ENCODE measurements at places on chromosomes 3 and 15.
A peak's percentile ranks its signal among the peaks of the same experiment; 100 is the strongest.

DNA sequence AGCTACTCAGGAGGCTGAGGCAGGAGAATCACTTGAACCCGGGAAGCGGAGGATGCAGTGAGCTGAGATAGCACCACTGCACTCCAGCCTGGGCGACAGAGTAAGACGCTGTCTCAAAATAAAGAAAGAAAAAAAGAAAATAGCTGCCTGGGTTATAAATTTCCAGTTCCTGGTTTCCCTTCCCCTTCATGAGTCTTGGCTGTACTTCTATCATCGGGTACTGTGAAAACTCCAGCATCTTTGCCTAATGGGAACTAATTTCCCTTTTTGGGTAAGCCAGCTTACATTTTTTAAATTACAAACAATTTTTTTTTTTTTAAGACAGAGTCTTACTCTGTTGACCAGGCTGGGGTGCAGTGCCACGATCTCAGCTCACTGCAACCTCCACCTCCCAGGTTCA is 15.0 kb downstream of the DENND4A start:
- DNase-seq, result no peak

DNA sequence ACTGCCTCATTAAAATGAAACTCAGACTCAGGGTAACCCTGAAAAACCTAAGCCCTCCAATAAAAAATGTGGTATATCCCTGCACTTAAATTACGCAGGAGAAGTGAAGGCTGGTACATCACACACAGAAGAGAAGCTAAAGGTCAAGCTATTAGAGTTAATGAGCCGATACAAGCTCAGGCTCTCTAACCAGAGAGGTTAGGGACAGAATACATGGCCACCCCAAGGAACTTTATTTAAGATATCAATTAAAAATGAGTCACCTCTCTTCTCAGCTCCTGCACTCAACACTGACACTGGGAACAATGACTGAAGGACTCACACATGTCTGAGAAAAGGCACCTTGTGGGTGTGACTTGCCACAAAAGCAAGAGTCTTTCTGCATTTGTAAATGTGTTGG is 800.6 kb upstream of the CFAP20DC start:
- DNase-seq, result no peak

GRCh38 chr3:78494851-78495250 is 1272.9 kb downstream of the ROBO1 start:
- peak; percentile 29 for DNase-seq

DNA sequence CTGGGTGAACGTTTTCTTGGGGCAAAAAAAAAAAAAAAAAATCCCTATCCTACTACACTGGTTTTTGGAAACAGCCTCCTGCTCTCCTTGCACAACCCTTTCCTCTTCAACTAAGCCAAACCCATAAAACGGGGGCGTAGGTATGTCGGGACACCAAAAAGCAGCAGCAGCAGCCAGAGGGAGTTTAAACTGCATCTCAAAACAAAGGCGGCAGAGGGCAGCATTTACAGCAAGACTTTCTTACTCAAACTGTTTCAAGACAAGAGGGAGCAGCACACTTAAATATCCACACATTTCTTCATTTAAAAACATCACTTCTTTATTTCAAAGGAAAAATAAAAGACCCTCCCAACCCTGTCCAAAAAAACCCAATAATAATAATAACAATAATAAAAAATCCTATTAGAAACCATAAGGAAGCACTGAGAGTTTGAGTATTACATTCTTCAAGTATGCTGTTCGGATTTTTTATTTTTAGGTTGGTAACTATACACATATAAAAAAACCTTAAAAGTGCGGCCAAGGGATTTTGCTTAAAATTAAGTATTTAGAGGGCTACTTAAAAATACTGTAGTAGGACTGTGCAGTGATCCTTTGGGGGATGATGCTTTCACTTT is 43.9 kb upstream of the PLXND1 start:
- DNase-seq, result peak; percentile 32

- peak; percentile 4 for DNase-seq
Measured at GRCh38 chr15:29815000-29815710, 7.1 kb downstream of the TJP1 start.

GRCh38 chr3:37574177-37574943 is 287.3 kb upstream of the CTDSPL start:
- DNase-seq, result no peak

DNA sequence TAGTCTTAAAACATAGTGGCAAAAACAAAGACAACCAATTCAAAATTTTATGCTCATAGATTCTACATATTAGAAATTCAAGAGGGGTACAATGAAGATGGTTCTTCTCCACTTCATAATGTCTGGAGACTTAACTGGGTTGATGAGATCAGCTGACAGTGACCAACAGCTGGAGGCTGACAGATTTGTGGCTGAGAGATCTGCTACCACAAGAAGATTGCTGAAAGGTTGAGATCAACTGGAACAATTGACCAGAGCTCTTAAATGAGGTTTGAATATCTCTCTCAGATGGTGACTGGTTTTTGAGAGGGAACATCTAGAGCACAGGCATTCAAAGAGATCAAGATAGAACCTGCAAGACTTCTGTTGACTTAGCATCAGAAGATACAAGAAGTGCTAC is 254.1 kb upstream of the ARPP21 start:
- DNase-seq, result no peak

DNA sequence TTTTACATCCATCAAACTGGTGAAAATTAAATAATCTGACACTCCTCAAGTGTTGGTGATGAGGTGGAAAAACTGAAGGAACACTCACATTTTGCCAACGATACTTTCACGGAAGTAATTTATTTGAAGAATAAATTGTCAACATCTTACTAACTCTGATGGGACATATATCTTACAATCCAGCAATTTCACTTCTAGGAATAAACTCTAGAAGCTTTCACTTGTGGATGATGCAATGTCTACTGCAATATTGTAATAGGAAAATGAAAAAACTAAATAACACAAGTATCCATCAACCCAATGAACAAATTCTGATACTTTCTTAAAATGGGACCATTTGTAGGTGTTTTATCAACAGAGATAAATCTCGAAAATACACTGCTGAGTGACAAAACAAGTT is 16.2 kb upstream of the LIPC start:
- DNase-seq, result no peak

DNA sequence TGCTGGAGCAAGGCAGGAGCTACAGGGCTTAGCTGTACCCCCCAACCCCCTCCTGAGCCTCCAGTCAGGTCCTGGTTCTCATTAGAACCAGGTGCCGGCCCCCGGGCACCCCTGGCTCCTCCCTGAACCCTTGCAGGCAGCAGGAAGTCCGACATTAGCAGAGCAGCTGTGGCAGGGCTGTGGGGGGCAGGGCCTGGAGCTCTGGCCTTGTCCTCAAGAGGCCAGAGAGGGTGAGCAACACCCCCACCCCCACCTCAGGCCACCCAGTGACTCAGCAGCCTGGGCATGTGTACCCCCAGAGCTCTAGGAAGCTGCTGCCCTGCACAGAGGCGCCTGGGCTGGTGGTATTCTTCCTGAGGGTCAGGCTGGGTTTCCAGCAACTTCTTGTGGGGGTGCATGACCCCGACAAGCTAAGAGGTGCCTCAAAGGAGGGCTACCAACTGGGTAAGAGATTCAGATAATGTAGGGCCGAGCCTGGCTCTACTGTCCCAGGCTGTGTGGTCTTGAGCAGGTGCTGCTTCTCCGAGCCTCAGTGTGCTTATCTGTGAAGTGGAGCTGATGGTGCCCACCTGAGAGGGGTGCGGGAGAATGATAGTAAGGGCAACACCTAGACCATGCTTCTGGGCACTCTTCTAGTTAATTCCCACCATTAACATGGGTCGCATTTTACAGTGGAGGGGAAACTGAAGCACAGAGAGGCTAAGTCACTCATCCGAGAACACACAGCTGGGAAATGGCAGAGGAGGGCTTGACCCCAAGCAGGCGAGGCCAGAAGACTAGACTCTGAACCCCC is 16.0 kb downstream of the H1-8 start:
- no peak for DNase-seq

DNA sequence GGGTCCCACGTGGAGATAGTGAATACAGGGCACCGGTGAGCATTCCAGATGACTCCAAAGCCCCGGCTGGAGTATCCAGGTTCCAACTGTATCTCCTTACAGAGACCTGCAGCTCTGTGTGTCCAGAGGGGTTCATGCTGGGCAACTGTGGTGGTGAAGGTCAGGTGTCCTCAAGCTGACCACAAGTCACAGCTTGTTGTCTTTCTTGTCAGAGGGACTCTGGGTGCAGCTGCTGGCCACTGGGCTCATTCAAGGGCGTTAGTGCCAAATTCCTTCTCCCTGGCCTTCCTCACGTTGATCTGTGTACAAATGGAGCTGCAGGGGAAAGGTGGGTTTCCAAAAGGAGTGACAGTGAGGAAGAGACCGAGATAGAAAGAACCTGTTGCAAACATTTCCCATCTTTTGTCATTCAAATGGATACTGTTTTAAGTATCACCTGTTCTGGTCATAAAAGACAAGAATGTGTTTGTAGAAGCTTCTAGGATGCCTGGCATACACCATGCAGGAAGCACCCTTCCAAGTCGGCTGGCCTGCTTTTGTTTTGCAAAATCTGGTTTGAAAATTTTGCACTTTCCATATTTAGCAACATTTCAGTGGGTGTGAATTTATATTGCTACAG is 52.5 kb downstream of the CEMIP start:
- DNase-seq, result no peak

GRCh38 chr3:15860014-15860934 is 62.5 kb upstream of the ANKRD28 start:
- DNase-seq, result peak; percentile 87

GRCh38 chr3:173732237-173732636 is 334.7 kb downstream of the NLGN1 start:
- no peak for DNase-seq

- no peak for DNase-seq
Measured at GRCh38 chr15:62524848-62525247, 359.8 kb upstream of the C2CD4B start.

GRCh38 chr15:70605606-70606410 is 157.6 kb downstream of the UACA start:
- DNase-seq, result no peak

DNA sequence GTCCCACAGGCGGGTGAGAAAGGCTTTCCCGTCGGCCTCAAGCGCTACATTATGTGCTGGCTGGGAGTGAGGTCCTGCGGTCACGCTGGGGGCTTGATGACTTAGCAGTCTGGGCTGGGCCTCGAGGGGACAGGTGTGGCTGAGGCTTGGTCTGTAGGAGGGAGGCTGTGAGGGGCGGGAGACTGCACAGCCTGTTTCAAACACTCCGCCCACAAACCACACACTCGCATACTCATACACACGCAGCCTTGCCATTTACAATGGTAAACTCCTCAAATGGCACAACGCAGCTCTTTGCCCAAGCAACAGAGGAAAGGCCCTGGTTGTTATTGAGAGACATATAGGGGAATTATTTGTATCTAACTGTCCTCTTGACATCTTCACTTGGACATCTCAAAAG is 32.4 kb upstream of the RASGRF1 start:
- DNase-seq, result no peak

GRCh38 chr3:53815651-53816050 is 30.6 kb downstream of the CHDH start:
- DNase-seq, result no peak

GRCh38 chr15:98160236-98160635 is 199.7 kb downstream of the ARRDC4 start:
- DNase-seq, result no peak

- DNase-seq, result no peak
Measured at GRCh38 chr3:193194371-193194770, 46.7 kb upstream of the PLAAT1 start.

- DNase-seq, result no peak
Measured at GRCh38 chr15:40984964-40985363, 31.7 kb downstream of the CHAC1 start.

GRCh38 chr3:171806200-171807128 is 3.8 kb downstream of the PLD1 start:
- no peak for DNase-seq

- no peak for DNase-seq
Measured at GRCh38 chr3:38588371-38588971, 61.0 kb downstream of the SCN5A start.

DNA sequence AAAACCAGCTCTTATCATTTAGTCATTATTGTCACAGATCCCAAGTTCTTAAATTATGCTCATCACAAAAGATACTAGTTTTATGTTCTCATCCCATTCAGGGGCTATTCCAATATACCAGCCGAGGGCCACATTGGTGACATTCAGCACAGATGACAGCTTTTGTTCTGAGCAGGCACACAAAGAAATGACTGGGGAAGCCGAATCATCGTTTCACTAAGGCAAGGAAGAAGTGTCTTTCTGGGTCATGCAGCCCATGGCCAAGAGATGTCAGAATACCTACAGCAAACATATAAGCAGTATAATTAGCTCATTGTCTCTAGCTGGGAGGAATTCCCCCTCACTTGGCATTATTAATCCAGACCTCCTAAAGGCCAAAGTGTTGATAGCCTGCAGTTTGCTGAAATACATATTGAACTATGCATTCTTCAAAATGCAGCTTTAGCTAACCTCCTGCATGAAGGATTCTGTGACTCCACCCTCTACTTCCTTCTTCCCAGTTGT is 100.2 kb downstream of the CNTN4 start:
- no peak for DNase-seq

All from NCI-H2171 (cell line).